ENCODE measurements at places on chromosomes 13 and 19.
A peak's percentile ranks its signal among the peaks of the same experiment; 100 is the strongest.

GRCh38 chr13:113950451-113951245 lies 23.2 kb downstream of the C13orf46 start:
- no peak for DNase-seq

DNA sequence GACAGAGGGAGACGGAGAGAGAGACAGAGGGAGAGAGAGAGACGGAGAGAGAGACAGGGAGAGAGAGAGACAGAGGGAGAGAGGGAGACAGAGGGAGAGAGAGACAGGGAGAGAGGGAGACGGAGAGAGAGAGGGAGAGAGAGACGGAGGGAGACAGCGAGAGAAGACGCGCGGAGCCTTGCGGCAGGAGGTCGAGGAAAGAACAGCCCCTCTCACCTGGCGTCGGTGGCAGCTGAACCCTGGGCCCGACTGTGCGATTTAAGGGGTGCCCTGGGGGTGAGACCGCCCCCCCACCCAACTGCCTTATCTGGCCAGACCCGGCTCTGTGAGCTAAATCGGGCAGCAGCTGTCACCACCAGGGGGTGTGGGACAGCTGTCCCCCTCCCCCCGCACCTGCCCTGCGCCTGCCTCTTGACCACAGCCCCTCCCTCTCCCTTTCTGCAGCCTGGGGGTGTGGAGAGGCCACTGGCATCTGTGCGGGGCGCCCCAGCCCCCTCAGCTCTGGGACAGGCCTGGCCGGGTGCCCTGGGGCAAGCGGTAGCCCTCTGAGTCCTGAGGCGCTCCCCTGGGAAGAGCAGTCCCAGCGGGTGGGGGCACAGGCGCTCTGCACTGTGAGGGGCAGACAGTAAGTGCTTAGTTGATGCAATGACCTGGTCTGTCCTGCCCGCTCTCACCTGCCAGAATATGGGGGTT lies 10.8 kb downstream of the JOSD2 start:
- no peak for DNase-seq

- DNase-seq: no peak
These were observed 18.7 kb upstream of the AURKC start for GRCh38 chr19:57212109-57212508.

GRCh38 chr19:32720216-32720935 lies 809 bp downstream of the TDRD12 start:
- DNase-seq: no peak

GRCh38 chr13:22336460-22336859 lies 665.6 kb downstream of the FGF9 start:
- no peak for DNase-seq

GRCh38 chr13:44302940-44303575 lies 70.6 kb upstream of the SERP2 start:
- DNase-seq: no peak

GRCh38 chr13:19967621-19968020 lies 9.1 kb downstream of the ZMYM2 start:
- no peak for DNase-seq

- DNase-seq: no peak
These were observed 4.3 kb downstream of the DMKN start for GRCh38 chr19:35509018-35509652.

DNA sequence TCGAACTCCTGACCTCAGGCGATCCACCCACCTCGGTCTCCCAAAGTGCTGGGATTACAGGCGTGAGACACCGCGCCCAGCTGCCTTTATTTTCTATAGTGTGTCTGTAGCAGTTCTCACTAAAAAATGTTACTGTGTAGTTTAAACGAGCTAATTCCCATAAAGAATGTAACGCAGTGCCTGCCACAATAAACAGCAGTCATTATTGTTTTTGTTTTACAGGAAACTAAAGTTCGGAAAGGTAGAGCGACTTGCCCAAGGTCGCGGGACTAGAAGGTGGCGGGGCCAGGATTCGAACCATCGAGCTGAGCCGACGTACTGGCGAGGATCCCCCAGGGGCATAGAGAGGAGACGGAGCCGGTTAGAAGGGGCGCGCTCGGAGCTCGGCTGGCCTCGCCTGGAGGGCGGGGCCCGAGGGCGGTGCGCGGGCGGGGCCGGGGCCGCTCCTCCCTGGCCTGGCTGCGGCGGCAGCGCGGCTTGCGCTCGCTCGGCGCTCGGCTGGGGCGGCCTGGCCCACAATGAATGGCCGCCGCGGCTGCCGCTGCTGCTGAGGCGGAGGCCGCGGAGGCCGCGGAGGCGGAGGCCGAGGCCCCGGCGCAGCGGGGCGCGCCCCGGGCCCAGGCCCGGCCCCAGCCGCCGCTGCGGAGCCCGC lies at the start of gene NACC1:
Gene NACC1, plus strand, starts transcription at position 493 of the 652 bp plus-strand sequence. CDS start 16,944 bp downstream, outside the sequence.
- DNase-seq: peak; percentile 72

- DNase-seq: no peak
These were observed 28.6 kb upstream of the SLC15A1 start for GRCh38 chr13:98781045-98781444.

DNA sequence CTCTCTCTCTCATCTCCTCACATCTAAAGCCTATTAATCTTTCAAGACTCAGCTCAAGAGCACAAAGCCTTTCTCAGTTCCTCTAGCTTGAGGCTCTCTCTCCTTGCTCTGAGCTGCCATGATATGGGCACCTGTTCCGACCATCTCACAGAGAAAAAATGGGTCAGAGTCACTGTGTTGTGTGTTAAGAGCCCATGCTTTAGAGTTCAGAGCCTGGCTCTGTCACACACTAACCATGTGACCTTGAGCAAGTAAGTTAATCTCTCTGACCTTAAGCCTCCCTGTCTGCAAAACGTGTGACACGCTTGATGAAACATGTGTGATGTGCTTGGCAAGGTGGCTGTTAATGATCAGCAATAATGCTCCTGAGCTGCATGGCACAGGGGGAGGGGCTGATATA lies 245.2 kb downstream of the DLEU7 start:
- DNase-seq: no peak

GRCh38 chr19:46798713-46799112 lies 10.3 kb upstream of the SLC1A5 start:
- no peak for DNase-seq
